ENCODE measurements at places on chromosomes 12 and 14. TPM values are rescaled to one million over a fixed set of nuclear protein-coding genes. Genes with fewer than 3 reads are reported as not detected.

Gene ACSS3
- 24.4 TPM for total RNA-seq

Gene RTL1
- total RNA-seq, result 0.09 TPM

Gene SLC41A2
- 74.6 TPM for total RNA-seq

Gene WDHD1
- total RNA-seq, result 2.6 TPM

Gene PDE3A
- 8.5 TPM for total RNA-seq

Gene DCN
- 387 TPM for total RNA-seq

Gene TAS2R50
- total RNA-seq, result 1.3 TPM

Gene ALX1
- total RNA-seq, result not detected
